ENCODE measurements at places on chromosomes 13 and 19. TPM values are rescaled to one million over a fixed set of nuclear protein-coding genes. Genes with fewer than 3 reads are reported as not detected.

The AMH gene
- polyA plus RNA-seq = 2.2 TPM

The PGLYRP2 gene
- polyA plus RNA-seq = 0.14 TPM

The STOML3 gene
- 0.23 TPM for polyA plus RNA-seq

The STAP2 gene
- polyA plus RNA-seq = 21.3 TPM

The ZNF285 gene
- 2.1 TPM for polyA plus RNA-seq

The PNMA8C gene
- polyA plus RNA-seq = 0.07 TPM

The LILRB2 gene
- polyA plus RNA-seq = 7.3 TPM

The LGALS14 gene
- polyA plus RNA-seq = 2.0 TPM

The BRSK1 gene
- polyA plus RNA-seq = 2.9 TPM

The KANK3 gene
- 6.0 TPM for polyA plus RNA-seq

The ZNF506 gene
- polyA plus RNA-seq = 14.4 TPM

The KLK12 gene
- polyA plus RNA-seq = 3.0 TPM

The MATK gene
- 16.2 TPM for polyA plus RNA-seq

The ATXN8OS gene
- not detected for polyA plus RNA-seq

The C5AR2 gene
- polyA plus RNA-seq = 0.78 TPM

The KRTDAP gene
- 523 TPM for polyA plus RNA-seq

The CNN2 gene
- polyA plus RNA-seq = 127 TPM

The SLC25A41 gene
- 0.27 TPM for polyA plus RNA-seq

The SIAH3 gene
- 0.07 TPM for polyA plus RNA-seq

The GAPDHS gene
- polyA plus RNA-seq = 0.16 TPM

The CPAMD8 gene
- 17.3 TPM for polyA plus RNA-seq

The ZNF558 gene
- polyA plus RNA-seq = 36.1 TPM

The ARRDC2 gene
- polyA plus RNA-seq = 172 TPM

The ZNF829 gene
- 2.2 TPM for polyA plus RNA-seq

The CLEC17A gene
- 2.3 TPM for polyA plus RNA-seq

The PRSS57 gene
- 1.1 TPM for polyA plus RNA-seq

The ZNF723 gene
- 0.02 TPM for polyA plus RNA-seq
